ENCODE measurements at places on chromosomes 3 and 15.

DNA sequence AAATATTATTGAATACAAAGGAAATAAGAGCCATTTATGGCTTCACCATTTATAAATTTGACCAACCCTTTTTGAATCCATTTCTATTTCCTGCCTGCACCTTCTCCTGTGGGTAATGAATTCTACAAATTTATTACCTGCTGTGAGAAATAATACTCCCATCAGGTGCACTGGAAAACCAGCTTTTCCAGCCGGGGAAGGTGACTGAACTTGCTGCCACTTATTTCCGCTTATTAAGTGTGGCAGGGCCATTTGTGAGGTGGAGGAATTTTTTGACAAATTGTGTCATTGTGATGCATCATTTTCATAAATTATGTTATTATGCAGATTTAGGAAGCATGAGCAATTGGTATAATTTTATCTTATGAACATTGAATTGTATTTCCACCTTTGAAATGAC, 151.1 kb downstream of the SQOR start:
- DNase-seq: no peak

- no peak for DNase-seq
Observed at GRCh38 chr3:149245738-149246451, 24.3 kb upstream of the CP start.

GRCh38 chr3:54660714-54661132, 267.1 kb downstream of the LRTM1 start:
- no peak for DNase-seq

DNA sequence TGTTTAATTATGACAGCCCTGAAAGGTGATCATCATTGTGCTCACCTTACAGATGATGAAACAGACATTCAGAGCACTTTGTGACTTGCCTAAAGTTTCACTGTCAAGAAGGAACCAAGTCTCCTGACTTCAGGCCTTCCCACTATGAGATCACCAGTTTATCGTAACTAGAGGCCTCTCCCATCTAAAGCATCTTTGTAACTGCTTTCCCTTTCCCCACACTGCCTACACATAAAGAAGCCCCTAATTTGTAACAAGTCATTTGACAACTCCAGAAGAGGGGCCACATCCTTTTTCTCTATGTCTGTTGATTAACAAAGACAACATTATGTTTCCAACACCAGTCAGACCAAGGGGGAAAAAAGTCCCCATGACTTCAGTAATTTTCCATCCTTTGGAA, 1.1 kb downstream of the KLHL6 start:
- no peak for DNase-seq

DNA sequence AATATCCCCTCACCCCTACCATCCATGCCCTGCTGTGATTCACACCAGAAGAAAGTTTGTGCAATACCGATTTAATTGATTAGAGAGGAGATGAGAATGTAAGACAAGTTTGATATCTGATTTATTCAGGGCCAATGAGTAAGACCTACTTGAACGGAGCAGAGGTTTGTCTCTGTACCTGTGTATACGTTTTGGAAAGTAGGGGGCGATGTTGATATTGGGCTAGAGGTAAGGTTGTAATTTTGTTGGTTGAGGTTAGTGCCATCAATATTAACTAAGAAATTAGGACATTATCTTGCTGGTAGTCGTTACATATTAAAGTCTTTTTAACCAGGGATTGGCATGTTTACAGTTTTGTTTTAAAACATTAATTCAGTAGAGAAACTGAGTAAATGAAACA, 20.5 kb downstream of the EAF2 start:
- no peak for DNase-seq

- no peak for DNase-seq
Observed at GRCh38 chr3:101202640-101203039, 117.7 kb downstream of the IMPG2 start.

DNA sequence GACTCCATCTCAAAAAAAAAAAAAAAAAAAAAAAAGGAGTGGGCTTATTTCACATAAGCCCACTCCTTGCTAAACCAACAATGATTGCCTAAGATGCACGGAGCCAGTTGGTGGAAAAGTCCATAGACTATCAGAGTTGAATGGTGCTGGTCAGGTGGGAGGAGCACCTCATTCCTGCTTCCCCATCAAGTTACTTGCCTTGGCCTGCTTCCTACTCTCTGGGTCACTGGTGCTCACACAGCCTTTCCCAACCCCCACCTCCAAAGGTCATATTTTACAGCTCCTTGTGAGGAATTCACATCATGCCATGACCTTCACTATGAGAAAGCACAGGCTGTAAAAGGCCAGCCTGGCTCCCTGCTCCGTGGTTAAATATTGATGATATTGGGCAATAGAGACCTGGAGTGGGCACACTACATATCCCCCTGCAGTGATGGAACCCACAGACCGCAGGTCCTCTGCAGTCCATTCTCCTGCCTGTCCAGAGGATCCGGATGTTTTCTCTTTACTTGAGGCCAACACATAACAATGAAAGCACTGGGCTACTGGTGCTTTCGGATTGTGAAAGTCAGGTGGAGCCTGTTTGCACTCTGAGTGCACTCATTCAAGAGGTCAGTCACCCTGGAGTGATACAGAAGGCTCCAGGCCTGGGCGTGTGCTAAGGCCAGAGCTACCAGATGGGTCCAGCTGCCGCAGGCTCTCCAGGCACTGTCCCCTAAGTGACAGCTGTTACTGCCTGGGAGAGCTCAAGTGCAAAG, at the start of gene SLC51B:
Gene SLC51B (plus strand): TSS at position 664 of the 758 bp plus-strand sequence. CDS start 4,618 bp downstream, outside the sequence.
- no peak for DNase-seq

- DNase-seq: no peak
Observed at GRCh38 chr3:114293838-114294535, at the start of gene TIGIT. Gene TIGIT (plus strand): TSS chr3:114294028. CDS start chr3:114294062, 34 bp downstream.

DNA sequence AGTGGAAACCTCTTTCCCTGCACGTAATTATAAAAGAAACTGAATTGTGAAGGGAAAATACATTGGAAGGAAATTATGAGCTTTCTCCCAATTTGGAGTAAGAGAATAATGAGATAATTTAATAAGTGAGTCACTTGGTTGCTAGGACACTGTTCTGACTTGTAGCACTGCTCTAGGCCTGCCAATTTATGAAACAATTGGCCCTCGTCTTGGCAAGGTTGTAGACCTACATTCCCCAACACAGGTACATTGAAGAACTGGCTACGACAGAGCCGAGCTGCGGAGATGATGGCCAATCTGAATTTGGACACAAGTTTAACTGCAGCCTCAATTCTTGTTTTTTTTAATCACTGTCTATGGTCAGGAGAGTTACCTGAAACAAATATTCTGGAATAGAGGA, 674.1 kb downstream of the MECOM start:
- no peak for DNase-seq

DNA sequence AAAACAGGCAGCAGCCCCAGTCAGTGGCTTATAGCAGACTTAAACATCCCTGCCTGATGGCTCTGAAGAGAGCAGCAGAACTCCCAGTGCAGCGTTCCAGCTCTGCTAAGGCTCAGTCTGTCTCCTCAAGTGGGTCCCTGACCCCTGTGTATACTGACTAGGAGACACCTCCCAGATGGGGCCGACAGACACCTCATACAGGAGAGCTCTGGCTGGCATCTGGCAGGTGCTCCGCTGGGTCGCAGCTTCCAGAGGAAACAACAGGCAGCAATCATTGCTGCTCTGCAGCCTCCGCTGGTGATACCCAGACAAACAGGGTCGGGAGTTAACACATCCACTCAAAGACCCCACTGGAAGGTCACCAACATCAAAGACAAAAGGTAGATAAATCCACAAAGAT, 93.5 kb downstream of the RFX7 start:
- DNase-seq: no peak

- DNase-seq: no peak
Observed at GRCh38 chr3:23198801-23199200, 4.3 kb upstream of the UBE2E2 start.

DNA sequence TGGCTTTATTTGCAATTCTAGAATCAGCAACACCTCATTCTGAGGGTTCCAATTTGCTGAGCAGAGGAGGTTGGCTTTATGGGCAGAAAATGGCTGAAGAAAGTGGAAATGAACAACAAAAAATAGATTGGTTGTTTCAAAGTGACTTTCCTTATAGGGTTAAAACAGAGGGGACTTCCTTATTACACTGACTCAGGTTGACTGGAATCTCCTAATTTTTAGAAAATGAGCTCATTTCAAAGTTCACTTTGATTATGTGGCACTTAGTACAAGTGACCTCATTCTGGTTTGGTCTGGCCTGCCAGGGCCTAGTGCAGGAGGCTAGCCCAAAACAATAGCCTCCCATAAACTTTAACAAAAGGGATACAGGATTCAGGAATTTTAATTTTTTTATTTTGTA, 41.4 kb downstream of the NFKBIZ start:
- no peak for DNase-seq

DNA sequence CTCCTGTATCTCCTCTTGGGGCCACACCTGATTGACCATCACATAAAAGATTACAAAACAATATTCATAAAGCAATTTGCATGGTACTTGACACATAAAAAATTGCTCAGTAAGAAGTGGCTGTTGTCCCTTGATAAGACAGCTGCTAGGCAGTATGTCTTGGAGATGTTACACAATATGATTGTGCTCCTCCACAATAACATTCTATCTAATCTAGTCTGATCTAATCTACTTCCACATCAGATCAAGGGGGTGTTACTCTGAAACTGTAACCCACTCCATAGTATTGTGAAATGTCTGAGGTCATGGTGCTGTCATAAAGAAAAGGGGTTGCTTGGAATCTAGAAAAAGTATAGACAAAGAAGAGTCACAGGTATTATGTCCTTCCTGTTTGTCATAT, 23.4 kb upstream of the AQP9 start:
- DNase-seq: no peak

DNA sequence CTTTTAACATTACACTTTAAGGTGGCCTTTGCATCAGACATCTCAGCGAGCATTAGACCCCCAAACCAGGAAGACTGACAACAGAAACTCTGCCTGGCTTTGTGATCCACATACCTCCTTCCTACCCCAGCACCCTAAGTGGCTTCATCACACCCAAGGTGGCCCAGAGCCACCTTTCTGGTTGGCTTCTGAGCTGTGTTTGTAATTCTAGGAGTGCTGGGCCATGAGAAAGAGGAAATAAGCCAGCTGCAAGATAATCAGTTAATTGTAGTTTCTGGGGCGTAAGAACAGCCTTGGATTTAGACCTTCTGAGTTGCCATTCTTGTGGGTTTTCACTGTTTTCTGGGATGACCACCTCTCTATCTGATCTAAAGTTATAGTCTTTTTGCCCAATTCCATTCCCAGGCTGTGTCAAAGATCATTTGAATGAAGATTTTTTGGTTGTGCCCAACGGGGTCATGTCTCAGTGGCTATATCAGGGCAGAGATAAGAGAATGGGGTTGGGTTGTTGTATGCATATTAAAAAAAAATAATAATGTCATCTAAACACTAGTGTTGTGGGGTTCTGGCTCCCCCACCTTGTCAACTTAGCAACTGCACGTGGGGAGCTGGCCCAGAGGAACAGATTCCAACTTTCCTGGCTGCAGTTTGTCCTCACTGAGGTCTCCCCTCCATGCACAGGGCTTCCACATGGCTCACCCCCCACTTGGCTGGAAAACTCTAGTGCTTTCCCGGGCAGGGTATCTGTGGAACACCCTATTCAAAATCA, 234.8 kb upstream of the WNT5A start:
- DNase-seq: no peak

- no peak for DNase-seq
Observed at GRCh38 chr15:55800216-55800615, 57.3 kb upstream of the PRTG start.

- no peak for DNase-seq
Observed at GRCh38 chr15:35090104-35090807, 5.2 kb upstream of the NANOGP8 start.

DNA sequence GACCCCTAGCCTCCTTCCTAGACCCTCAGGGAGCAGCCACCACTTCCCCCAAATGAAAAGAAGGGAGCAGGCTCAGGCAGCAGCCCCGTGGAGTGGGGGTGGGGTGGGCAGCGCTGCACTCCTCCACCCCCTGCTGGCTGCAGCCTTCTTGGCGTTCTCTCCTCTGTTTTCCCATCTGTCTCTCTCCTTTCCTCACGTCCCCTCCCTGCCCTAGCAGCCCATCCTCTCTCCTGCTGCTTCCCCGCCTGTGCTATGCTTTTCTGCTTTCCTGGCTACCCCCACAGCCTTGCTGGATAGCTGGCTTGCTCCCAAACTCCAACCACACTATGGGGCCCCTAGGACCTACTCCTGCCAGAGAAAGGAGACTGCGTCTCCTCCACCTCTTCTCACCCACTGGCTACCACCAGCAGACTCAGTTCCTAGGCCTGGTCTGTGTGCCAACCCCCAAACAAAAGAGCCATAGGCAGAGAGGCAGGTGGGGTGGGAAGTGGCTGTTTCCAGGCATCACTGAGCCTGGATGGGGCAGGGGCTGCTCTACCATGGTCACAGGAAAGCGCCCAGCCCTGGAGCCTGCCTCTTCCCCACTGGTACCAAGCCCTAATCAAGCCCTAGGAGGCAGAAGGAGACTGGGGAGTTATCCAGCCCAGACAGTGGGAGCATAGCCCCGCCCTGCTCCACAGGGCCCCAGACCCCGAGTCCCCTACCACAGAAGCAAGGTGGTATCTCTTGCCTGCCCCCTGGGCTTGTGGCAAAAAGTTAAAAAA, 3.4 kb upstream of the DISP2 start:
- no peak for DNase-seq

DNA sequence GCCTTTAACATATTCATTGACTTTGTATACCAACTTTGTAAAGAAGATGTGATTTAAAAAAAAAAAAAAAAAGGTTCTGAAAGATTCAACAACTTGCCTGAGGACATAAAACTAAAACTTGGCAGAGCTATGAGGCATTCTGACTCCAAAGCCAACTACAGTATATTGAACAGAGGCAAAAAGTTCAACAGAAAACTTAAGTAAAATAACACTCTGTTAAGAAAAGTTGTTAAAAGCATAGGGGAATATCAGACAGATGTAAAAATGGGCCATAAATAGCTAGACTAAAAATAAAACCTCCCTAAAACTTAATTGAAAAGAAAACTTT, 23.4 kb downstream of the GOLIM4 start:
- no peak for DNase-seq

- DNase-seq: no peak
Observed at GRCh38 chr3:74624301-74624700, 9.8 kb upstream of the CNTN3 start.

GRCh38 chr15:85048430-85048829, 66.8 kb downstream of the PDE8A start:
- no peak for DNase-seq

DNA sequence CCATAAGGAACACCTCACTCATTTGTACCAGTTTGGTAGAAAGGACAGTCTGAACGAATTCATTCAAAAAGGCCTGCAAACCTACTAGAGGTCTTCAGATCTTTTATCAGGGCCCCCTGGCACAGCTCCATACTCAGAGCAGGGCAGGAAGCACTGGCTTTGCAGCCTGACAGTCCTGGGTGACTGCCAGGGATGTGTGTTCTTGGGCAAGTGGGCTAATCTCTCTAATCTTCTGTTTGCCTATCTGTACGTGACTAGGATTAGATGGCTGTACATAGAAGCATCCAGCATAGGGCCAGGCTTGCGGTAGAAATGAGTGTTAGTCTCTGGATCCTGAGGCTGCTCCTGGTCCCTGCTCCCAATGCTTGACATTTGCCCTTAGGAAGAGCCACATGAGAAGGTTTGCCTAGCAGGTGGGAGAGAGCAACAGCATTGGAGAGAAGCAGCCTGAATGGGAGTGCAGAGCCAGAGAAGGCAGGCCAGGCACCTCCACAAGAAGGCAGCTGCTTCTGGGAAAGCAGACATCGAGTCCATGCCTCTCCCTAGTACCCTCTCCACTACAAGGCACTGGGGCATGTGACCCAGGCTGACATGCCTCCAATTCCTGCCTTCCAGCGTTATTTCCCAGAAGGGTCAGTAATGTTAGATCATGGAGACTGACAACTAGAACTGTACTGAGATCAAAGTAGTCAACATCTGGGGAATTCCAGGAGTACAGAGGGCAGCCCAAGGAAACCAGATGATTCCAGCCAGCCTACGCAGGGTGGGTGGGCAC, 1.0 kb upstream of the CXCR6 start:
- no peak for DNase-seq

- no peak for DNase-seq
Observed at GRCh38 chr3:79436387-79436786, 331.4 kb downstream of the ROBO1 start.
